Brain microvascular endothelial cell (primary cell): ENCODE measurements at places on chromosomes 6 and 20.

- DNase-seq: no peak
These were observed 282.3 kb downstream of the CDH4 start for GRCh38 chr20:61534346-61534745.

DNA sequence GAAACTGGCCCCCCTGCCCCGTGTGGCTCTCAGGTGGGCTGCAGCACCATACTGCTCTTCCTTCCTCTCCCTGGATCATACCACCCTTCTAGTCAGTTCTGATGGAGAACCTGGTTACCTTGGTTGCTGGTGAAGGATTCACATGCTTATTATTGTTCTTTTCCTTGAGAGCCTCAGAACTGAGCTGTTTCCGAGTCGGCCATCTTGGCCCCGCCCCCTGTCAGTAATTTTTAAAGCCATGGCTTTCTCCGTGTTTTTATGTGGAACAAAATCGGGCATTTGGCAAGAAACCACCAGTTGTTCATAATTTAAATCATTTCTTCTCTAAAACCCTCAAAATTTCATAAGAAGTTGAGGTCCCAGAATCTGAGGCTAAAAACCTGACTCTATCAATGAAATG lies 493.8 kb downstream of the NKAIN2 start:
- DNase-seq: no peak

DNA sequence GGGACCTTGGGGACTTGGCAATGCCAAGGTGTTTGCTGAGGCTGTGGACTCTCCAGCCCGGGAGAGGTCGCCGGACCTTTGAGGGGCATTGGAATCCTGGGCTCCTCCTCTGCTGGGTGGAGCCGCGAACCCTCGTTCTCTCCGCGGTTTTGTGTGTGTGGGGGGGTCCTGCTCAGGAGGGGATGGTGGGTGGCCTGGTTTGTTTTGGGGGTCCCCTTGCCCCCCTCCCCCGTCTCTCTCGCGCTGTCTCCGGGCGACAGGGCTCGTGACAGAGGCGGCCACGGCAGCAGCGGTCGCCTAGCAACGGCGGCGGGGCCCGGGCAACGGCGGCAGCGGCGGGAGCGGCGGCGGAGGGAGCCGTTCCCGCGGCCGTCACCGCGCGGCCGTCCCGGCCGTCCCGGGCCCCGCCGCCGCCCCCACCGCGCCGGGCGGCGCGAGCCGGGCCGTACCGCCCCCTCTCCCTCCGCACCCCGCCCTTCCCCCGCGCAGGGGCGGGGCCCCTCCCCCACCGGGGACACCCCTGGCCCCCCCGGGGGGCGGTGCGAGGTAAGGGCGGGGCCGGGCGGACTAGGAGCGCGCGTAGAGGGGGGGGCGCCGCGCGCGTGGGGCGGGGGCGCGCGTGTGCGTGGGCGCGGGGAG lies 7.8 kb downstream of the SYNGAP1 start:
- no peak for DNase-seq

- no peak for DNase-seq
These were observed 700.0 kb downstream of the RFPL4B start for GRCh38 chr6:113047148-113047547.

- peak; percentile 20 for DNase-seq
These were observed 102.1 kb upstream of the PHACTR1 start for GRCh38 chr6:12614456-12614855.

DNA sequence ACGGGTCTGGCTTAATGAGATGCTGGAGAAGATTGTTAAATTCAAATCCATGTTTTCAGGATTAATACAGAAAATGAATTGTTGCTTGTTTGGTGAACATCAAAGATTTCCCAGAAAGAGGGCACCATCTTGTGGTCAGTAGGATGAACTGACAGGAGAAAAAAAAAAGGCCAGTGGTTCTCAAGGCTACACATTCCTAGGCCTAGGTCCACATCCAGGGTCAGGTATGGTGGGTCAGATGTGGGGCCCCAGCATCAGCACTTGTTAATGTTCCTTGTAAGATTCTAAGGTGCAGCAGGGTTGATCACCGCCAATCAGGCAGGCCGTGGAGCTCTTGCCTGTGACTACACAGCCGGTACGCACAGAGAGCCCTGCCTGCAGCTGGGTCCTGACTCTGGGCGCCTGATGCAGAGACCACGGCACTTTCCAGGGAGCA lies 34.0 kb upstream of the FOXO3 start:
- peak; percentile 6 for DNase-seq

GRCh38 chr20:25538838-25539665 lies 46.3 kb downstream of the NINL start:
- DNase-seq: no peak

GRCh38 chr6:139330826-139331500 lies 39.2 kb upstream of the TXLNB start:
- DNase-seq: no peak

GRCh38 chr20:32914031-32914430 lies 55.3 kb downstream of the EFCAB8 start:
- DNase-seq: no peak

- DNase-seq: peak; percentile 27
These were observed 62.6 kb upstream of the TMEM244 start for GRCh38 chr6:129923530-129924250.

DNA sequence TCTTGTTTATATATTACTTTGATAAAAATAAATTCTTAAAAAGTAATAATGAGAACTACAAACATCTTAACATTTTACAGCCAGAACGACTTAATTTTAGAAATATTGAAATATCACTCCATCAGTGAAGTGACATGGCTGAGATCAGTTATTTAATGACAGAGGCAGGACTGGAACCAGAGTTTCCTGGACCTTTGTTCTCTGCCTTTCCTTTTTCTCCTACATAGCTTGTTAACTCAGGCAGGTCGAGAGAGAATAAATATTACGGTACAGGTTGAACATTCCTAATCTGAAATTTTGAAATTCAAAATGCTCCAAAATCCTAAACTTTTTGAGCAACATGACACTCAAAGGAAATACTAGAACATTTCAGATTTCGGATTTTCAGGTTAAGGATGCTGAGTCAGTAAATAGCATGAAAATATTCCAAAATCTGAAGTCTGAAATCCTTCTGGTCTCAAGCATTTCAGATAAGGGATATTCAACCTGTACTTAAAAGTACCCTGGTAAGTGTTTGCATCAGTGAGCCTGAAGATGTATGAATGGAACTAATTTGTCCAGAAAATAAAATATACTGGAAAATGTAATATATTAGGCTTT lies 6.5 kb downstream of the TMEM170B start:
- DNase-seq: no peak

GRCh38 chr20:31551163-31552081 lies 37.2 kb downstream of the HM13 start:
- DNase-seq: no peak

- DNase-seq: no peak
These were observed 69.7 kb downstream of the CBLN4 start for GRCh38 chr20:55935448-55936208.
